NCI-H510A (cell line): ENCODE measurements at places on chromosomes 5 and 9.

- DNase-seq: no peak
Observed at GRCh38 chr9:94498801-94499453, 56.0 kb upstream of the PCAT7 start.

DNA sequence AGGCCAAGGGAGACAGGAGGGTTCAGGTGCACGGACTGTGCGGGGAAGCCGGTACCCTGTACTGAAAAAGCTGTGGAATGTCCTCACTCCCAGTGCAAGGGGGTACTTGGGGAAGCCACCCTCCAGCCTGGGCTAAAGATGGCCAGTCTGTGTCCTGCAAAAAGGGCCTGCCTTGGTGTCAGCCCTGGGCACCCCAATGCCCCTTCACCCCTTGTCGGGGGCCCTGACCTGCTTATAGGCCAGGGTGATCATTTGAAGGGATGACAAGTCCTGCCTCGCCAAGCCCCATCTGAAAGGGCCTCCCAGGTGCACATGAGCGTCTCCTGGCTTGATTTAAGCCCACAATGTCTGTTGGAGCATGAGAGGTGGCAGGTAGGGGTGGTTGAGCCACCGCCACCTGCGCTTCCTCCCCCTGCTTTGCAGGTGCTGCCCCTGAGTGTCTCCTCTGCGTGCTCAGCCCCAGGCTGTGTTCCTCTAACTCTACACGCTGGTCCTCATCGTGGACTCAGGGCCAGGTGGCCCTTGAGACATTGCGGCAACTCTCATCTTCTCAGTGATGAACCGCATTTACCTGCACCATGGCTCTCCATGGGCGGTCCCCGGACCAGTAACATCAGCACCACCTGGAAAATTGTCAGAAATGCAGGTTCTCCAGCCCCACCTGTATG is 97.0 kb downstream of the ANKRD33B start:
- no peak for DNase-seq

DNA sequence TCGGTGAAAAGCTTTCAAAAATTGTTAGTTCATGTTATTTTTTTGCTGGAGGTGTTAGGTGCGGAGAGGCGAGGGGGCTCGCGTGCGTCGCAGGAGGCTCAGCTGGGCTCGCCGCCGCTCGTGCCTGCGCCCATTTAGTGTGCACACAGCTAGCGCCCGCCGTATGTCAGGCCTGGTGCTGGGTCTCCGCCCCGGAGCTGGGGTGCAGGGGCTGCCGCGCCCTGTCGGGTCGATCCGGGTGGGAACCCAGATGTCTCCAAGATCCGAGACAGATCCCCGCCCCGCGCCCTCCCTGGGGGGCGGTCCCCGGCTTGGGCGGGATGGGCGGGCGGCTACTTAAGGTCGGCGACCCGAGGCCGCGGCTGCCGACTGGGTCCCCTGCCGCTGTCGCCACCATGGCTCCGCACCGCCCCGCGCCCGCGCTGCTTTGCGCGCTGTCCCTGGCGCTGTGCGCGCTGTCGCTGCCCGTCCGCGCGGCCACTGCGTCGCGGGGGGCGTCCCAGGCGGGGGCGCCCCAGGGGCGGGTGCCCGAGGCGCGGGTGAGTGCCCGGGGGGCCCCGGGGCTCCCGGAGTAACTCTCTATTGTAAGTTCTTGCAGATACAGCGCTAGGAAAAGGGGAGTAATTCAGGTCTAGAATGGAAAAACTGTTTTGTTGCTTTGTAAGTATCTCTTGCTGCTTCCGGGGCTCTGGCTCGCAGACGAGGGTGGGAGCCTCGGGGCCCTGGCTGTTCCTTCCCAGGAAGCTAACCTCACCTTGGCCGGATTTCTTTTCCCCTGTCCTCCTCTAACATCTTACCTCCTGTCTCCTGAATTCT is 31.7 kb downstream of the GSN start:
- peak; percentile 24 for DNase-seq

- DNase-seq: no peak
Observed at GRCh38 chr5:75281716-75282465, 45.2 kb upstream of the ANKRD31 start.

- no peak for DNase-seq
Observed at GRCh38 chr5:168163966-168164365, 127.5 kb upstream of the WWC1 start.

DNA sequence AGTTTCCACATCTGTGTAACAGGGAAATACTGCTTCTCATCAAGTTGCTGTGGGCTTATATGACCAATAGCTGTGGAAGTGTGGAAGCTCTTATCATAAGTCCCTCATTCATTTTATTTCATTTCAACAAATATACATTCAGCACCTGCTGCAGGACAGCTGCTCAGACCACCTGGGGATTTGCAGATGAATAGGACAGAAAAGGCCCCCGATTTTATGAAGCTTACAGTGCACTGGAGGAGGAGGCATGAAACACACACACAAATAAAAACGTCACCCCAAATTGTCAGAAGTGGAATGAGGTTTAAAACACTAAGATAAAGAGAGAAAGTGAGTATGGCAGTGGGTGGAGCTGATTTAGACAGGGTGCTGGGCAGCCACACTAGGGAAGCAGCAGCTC is 107.2 kb downstream of the DRD1 start:
- DNase-seq: no peak

GRCh38 chr5:142767911-142768310 is 2.3 kb upstream of the ARHGAP26 start:
- DNase-seq: no peak

GRCh38 chr5:137997726-137998213 is 35.1 kb downstream of the FAM13B start:
- DNase-seq: no peak

- no peak for DNase-seq
Observed at GRCh38 chr9:127225801-127226625, 38.6 kb upstream of the GARNL3 start.

GRCh38 chr9:131475956-131476776 is 26.6 kb upstream of the POMT1 start:
- DNase-seq: no peak

DNA sequence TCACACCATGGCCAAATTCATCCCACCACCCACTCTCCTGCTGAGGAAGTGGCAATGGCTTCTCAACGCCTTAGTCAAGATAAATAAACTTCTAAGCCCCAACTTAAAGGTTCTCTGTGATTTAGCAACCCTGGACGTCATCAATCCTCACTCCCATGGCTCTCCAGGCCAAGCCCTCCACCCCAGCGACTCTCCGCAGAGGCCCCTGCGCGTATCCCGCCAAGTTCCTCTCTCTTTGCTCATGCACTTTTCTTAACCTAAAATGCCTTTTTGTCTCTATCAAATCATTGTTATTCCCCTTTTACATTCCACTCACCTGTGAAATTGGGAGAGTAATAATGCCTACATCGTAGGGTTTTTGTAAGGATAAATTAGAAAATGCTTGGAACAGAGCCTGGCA is 88.6 kb downstream of the NRG2 start:
- no peak for DNase-seq

- DNase-seq: no peak
Observed at GRCh38 chr5:14739538-14739937, 75.0 kb downstream of the OTULIN start.

DNA sequence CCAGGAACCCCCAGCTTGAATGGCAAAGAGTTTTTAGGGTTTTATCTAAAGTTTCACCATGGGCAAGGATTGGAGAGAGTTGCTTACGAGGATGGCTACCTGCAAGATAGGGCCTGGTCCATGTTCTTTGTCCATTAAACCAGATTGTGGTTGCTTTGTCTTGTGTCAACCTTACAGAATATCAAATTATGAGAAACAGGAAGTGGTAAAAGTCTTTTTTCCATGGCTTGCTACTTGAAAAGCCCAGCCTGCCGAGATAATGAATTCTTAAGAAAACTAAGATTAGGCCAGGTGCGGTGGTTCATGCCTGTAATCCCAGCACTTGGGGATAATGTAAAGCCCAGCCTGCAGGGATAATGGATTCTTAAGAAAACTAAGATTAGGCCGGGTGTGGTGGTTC is 24.4 kb downstream of the ZNF474 start:
- DNase-seq: no peak

GRCh38 chr9:95074632-95075031 is 242.9 kb downstream of the FANCC start:
- peak; percentile 91 for DNase-seq

DNA sequence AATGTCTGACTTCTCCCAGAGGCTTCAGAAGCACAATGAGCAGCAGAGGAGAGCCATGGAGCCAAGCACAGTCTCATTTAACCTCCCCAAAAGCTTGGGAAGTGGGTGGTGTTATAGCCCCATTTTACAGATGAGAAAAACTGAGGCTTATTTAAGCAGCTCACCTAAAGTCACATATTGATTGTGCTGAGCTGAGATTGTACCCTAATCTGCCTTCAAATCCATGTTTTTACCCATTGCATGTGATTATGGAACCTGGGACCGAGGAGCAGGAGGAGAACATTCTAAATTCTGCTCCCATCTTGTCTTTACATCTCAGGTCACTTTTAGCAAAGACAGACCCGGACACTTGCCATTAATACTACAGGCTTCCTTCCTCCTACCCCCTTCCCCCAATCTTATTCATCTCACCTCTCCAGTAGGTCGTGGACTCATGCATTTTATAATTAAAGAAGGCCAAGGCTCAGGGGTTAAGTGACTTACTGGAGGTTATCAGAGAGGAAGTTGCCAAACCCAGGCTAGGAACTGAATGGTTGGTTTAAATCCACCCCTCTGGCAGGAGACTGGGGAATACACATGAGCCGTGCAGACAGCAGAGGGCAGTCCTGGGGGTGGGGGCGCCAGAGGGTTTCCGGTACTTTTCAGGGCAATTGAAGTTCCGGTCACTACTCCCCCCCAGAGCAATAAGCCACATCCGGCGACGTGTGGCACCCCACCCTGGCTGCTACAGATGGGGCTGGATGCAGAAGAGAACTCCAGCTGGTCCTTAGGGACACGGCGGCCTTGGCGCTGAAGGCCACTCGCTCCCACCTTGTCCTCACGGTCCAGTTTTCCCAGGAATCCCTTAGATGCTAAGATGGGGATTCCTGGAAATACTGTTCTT is 51.0 kb upstream of the IL17B start:
- DNase-seq: no peak

- DNase-seq: no peak
Observed at GRCh38 chr5:4614088-4614487, 526.0 kb upstream of the ADAMTS16 start.

DNA sequence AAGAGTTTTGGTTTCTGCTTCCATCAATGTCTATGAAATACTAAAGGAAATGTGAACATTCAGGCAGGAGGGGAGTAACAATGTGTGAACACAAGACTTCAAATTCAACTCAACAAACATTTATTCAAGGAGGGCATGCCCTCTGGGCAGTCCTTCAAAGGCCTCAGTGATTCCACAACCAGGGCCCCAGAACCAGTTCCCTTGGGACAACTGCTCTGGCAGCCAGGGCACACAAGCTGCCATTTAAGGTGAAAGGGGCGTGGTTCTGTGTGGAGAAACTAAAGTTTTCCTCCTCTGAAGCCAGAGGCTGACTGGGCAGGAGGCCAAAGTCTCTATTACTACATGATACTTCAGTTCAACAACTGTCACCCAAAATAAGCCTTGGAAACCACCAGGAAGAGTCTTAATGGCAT is 3.2 kb downstream of the RBM18 start:
- no peak for DNase-seq

DNA sequence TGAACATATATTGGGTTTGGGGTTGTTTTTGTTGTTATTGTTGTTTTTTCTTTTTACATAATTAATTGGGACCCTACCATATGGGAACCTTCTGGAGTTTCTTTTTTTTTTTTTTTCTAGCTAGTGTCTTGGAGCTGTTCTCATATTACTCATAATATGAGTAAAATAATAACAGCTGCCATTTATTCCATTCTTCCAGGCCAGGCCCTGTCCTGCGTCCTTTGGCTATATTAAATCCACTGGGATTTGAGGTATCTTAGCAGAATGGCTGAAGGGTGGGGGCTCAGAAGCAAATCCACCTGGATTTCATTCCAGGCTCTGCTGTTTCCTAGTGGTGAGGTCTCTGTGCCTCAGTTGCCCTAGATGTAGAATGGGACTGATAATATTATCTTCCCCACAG is 47.2 kb upstream of the RPL26L1 start:
- no peak for DNase-seq

DNA sequence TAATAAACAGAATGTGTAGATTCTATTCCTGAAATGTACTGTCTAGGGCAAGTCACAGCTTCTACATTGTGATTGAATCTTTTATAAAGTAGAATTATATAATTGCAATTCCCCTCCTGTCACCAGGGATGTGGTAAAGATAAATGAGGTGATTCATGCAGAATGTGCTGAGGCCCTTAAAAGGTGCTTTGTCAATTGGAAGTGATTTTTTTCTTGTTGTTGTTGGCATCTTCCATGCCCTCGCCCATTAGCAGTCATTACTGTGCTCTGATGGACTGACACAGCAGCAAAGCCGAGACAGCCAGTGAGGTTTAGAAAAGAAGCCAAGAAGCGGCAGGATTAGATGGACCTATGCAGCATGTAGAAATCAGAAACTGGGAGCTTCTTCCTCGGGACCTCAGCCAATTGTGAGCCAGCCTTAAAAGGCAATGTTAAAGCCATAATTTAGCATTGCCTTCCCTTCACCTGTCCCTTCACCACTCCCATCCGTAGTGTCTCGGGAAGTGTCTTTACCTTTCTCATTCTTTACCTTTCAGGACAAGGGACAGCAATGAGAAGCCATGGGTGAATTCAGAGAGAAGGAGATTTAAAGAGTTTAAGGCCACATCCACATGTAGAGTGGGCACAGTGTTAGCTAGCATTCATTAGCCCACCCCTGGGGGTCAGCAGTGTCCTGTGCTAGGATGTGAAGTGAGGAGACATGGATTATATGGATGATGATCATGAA is 257.8 kb downstream of the PLK2 start:
- no peak for DNase-seq

DNA sequence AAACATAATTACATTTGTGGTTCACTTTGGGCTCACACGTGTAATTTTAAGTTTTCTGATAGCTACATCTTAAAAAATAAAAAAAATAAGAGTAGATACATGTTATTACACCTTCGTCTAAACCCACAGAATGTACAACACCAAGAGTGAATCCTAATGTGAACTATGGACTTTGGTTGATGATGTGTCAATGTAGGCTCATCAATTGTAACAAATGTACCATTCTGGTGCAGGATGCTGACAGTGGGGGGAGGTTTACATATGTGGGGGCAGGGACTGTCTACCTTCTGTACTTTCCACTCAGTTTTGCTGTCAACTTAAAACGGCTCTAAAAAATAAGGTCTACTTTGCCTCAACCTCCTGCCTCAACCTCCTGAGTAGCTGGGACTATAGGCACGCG is 2.5 kb upstream of the RECK start:
- no peak for DNase-seq

DNA sequence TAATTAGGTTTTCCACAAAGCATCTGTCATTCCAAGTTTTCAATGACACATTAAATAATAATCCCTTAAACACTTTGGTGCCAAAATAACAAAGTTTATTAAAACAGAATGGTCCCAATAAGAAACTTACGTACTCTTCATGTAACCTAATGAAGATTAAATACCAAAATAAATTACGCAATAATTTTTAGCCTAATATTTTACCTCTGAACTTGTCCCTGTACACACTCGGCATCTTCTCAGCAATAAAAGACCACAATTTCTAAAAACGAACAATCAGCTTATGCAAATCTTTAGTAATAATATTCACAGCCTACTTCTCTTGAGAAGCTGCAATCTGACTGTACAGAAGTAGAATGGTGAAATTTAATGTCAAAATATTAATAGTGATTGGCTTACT is 163.6 kb downstream of the ZDHHC21 start:
- no peak for DNase-seq

GRCh38 chr9:130756455-130757152 is 63.0 kb downstream of the EXOSC2 start:
- DNase-seq: no peak
